ENCODE measurements at places on chromosomes 3 and 15.

GRCh38 chr3:77541203-77541922 is 501.5 kb downstream of the ROBO2 start:
- DNase-seq, result no peak

DNA sequence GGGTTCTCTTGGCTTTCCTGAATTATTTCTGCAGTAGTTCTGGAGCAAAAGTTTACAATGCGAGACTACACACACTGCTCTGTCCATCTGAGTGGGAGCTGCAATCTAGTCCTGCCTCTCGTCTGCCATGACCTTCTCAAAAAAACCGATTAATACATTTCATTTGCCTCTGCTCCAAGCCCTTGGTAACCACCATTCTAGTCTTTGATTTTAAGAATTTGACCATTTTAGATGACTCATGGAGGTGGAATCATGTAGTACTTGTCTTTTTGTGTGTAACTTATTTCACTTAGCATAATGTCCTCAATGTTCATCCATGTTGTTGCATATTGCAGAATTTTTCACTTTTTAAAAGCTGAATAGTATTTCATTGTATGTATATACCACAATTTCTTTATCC is 356.9 kb downstream of the SV2B start:
- DNase-seq, result no peak

- DNase-seq, result no peak
Measured at GRCh38 chr15:52039925-52040781, 21.1 kb downstream of the MAPK6 start.

- no peak for DNase-seq
Measured at GRCh38 chr15:52019394-52020220, 588 bp downstream of the MAPK6 start.

DNA sequence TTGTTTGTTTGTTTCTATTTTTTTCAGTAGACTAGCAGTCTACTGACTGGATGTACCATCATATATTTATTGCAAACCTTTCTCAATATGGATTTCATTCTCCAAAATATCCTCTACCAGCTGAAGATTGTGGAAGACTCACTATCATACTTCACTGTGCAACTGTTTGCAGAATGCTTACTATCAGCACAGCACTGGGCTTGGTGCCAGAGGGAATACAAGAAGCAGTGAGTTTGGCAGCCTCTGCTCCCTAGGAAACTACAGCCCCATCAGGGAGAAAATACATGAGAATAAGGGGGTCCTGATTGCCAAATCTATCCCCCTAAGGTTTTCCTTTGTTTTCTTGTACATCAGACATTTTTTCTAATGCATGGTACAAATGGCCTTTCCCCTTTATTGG is 27.5 kb downstream of the AQP9 start:
- DNase-seq, result no peak

DNA sequence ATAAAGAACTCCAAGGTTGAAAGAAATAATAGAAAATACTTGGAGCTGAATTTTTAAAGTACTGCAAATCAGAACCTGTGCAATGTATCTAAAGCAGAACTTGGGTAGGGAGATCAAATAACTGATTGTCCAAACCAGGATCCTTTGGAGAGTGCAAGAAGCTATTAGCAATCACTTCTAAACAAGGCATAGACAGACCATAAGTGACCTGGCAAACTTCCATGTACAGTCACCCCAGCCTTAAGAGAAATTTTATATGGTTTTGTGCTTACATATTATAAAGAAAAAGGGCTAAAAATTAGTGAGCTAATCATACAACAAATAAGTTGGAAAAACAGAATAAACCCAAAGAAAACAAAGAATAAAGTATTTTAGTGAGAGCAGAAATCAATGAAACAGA is 35.2 kb downstream of the ETV5 start:
- no peak for DNase-seq
